Nephron progenitor cell (in vitro differentiated cells): ENCODE measurements at places on chromosomes 7 and 10.

DNA sequence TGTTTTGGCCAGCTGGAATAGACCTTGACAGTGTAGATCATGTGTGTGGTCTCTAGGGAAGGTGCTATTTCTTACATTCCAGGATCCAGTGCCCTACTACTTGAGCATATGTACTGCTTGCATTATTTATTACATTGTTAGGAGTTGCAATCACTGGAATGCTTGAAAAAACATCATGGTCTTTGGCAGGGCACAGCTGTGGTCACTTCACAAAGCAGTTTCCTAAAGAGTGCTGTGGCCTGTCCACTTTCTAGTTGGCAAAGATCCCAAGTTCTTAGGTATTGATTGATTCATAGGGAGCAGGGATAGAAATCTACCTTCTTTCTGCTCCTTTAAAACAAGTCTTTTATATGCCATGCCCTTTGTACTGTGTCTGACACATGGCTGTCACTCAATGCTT, 4.6 kb downstream of the C7orf25 start:
- DNase-seq, result no peak

- no peak for DNase-seq
Measured at GRCh38 chr7:44801890-44802289, 5.4 kb downstream of the PPIA start.

- DNase-seq, result no peak
Measured at GRCh38 chr10:11170993-11171851, 153.6 kb downstream of the CELF2 start.

- DNase-seq, result no peak
Measured at GRCh38 chr7:149564340-149565095, 66.9 kb upstream of the ZNF746 start.

- DNase-seq, result no peak
Measured at GRCh38 chr10:129962031-129962871, 1.8 kb downstream of the EBF3 start.
